ENCODE measurements at places on chromosomes 13 and 19.
A peak's percentile ranks its signal among the peaks of the same experiment; 100 is the strongest.

- DNase-seq, result no peak
These were observed 35.4 kb downstream of the ZNF787 start for GRCh38 chr19:56085571-56086275.

DNA sequence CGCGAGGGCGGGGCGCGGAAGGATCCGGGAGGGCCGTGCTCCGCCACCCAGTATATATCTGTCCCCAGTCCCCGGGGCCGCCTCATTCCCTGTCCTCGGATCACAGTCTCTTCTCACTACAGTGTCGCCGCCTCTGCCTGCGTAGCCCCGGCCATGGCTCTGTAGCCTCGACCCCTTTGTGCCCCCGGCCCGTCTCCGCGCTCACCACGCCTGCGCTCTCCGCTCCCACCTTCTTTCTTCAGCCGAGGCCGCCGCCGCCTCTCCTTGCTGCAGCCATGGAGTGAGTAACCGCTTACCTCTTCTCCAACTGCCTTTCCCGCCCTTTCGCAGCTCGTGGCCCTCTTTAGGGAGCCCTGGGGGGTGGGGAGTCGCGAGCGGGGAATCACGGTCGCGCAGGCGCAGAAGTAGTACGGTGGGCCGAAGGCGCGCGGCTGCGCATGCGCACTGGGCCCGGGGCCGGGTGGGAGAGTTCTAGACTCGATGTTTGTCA is at the start of the genes ATF5 and NUP62:
Gene ATF5 (plus strand): TSS at position 85 of the 490 bp plus-strand sequence. CDS start 1,646 bp downstream, outside the sequence.
Gene NUP62 (minus strand): TSS at position 384 of the 490 bp plus-strand sequence. CDS start 19,697 bp downstream, outside the sequence.
- peak; percentile 91 for DNase-seq

DNA sequence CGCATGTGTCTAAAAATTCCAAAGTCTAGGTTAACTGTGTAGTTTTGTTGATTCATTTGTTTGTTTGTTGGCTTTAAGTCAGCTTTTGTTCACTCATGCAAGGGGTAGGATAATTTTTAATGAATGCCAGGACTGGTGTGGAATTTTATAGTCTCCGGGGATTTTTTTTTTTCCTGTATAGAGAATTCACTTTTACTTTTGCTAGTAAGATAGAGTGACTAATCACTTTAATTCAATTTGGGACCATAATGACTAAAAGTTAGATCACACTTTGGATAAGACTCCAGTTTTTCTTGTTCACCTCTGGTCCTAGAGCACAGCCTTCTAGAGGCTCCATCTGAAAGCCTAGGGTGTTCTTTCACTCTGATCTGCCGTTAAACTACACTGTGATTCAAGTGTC is 1690.0 kb downstream of the PCDH9 start:
- no peak for DNase-seq

DNA sequence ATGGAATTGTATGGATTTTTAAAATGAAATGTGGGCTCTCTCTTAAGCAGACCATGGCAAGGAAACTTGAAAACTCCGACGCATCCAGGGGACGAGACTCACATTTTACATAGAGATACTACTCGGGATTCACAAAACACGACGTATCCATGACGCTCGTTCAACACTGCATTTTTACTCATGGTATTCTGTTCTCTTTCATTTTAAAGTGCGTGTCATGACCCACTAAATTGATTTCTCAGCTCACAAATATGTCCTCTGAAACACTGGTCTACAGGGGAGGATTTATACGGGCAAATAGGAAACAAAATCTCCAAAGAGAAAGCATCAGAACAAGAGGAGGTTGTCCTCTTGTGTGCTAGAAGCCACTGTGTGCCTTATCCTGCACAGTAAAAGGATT is 523.5 kb downstream of the MYO16 start:
- no peak for DNase-seq

DNA sequence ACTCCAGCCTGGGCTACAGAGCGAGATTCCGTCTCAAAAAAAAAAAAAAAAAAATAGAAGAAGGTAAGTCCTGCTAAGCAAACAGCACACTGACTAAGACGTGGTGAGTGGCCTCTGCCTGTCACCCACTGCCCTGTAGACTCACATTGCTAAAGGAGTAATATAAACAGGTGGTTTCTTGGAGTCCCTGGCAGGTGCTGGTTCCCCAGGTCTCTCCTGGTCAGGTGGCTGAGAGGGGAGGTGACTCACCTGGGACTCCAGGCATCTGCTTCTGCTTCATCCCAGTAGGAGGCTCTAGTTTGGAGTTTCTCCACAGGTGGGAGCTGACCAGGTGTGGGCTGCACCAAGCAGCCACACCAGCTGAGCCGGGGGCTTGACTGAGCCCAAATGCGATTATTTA is at the start of gene OR10H1:
Gene OR10H1 (minus strand): TSS at position 359 of the 400 bp plus-strand sequence. CDS start 7,627 bp downstream, outside the sequence.
- DNase-seq, result no peak

GRCh38 chr19:53254411-53255341 is at the start of gene ZNF677:
TSS of gene ZNF677 (minus strand) at chr19:53254873. CDS start at chr19:53251550, 3,323 bp downstream.
- DNase-seq, result peak; percentile 85

- DNase-seq, result no peak
These were observed at the start of gene SSC5D for GRCh38 chr19:55487924-55488687. TSS of gene SSC5D (plus strand) at chr19:55488436. CDS start at chr19:55488590, 154 bp downstream.

- DNase-seq, result no peak
These were observed 923.5 kb downstream of the UQCRFS1 start for GRCh38 chr19:28289295-28290063.

DNA sequence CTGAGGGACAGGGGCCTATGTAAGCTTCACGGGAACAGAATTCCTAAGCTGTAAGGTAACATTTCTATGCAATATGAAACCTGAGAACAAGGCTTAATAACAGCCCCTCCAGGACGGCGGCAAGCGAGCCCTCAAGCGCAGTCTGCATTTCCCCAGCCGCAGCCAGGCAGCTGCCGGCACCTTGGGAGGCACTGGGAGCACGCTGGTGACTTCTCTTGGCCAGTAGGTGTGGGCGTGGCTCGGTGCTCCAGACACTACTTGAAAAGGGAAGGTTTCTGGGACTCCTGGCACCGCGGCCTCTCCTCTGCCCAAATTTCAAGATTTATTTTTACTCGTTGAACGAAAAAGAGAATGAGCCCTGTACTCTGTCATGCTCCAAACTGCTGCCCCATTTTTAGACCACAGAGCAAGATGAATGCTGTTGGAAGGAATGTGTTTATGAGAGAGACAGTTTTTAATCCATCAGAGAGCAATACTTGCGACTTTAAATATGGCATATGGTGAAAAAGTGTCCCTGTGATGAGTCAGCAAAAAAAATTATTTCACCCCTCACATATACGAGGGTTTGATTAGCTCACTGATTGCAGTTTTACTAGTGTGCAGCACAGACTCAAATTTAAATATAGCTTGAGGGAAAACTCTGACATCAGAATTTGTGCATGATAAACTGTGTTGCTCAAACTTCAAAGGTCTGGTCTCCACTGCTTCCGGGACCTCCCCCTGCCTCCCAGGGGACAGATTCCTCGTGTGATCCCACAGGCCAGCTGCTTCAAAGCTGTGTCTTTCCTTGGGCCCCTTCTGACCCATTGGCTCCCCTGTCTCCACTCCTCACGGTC is 81.2 kb downstream of the COL4A2 start:
- no peak for DNase-seq

GRCh38 chr13:43783820-43784219 is 3.0 kb downstream of the ENOX1 start:
- peak; percentile 36 for DNase-seq

GRCh38 chr19:8050274-8051096 is 2.1 kb upstream of the CCL25 start:
- peak; percentile 90 for DNase-seq

- no peak for DNase-seq
These were observed 9.5 kb downstream of the IL17D start for GRCh38 chr13:20713014-20713376.

DNA sequence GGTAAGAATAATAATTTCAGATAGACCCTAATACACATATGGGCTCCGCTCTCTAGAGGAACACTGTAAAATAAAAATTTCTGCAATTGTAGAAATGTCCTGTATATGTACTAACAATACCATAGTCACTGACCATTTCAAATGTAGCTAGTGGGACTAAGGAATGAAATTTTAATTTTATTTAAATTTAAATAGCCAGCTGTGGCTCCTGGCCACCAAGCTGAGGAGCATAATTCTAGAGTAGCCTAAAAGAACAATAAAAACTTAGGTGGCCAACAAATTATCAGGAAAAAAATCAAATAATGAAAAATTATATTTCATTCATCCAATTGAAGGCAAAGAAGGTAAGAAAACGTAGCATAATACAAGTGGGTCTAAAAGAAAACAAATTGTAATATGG is 240.9 kb upstream of the MIR17HG start:
- DNase-seq, result no peak

GRCh38 chr13:86584301-86584700 is 785.1 kb upstream of the SLITRK6 start:
- no peak for DNase-seq
